ENCODE measurements at places on chromosomes 13 and 19.

GRCh38 chr13:33471204-33471603 is 185.6 kb upstream of the STARD13 start:
- DNase-seq: no peak

DNA sequence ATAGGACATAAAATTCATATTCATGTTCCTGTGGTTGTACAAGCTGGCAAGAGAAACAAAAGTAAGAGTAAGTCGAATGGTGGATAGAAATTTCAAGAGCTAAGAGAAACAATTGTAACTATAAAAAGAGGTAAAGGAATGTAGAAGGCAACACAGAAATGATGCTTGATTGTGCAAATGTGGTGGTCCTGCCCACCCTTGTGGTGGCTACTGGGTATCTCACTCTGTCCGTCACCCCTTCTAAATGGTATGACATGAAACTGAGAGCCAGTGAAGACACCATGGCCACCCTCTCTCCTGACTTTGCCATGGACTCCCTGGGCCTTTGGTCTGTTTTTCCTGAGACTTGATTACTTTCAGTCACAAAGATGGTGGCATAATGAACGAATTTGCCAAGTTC is 925.9 kb upstream of the SLITRK6 start:
- no peak for DNase-seq

GRCh38 chr13:111330066-111330610 is 9.7 kb downstream of the TEX29 start:
- no peak for DNase-seq

DNA sequence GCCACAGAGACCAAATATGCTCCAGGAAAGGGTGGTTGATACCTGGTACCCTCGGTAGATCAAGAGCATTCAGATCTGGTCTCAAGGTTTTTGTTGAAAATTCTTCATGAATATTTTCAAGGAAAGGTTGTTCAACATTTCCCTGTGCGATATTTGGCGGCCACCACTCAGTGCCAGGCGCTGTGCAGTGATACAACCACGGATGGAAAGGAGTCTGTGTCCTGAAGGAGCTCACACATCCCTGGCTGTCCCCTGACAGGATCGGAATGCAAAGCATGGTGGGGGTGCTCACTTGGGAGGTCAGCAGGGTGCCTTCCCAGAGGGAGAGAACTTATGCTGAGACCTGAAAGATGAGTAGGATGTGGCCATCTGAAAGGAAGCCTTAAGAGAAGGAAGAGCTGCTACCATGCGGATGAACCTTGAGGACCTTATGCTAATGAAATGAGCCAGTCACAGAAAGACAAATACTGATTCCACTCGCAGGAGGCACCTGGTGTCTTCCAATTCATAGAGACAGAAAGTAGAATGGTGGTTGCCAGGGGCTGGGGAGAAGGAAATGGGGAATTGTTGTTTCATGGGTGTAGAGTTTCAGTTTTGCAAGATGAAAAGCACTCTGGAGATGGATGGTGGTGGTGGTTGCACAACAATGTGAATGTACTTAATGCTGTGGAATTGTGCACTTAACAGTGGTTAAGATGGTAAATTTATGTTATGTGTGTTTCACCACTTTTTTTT is 41.6 kb downstream of the HSPH1 start:
- DNase-seq: no peak

- no peak for DNase-seq
These were observed 169.7 kb downstream of the KLF5 start for GRCh38 chr13:73228546-73228945.

DNA sequence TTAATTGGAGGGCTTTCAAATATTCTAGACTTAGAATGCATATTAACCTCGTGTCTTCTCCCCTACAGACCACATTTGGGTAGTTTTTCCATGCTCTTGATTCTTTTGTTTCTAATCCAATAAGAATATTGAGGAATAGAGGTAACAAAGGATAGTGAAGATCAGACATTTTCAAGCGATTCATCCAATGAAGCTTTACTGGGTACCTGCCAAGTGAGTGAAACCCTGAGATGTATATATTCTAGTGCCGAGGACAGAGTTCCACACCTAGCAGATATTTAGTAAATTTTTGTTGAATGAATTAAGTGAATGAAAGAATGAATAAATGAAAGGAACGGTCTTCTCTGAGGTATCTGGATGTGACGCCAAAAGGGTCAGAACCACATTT is 442 bp upstream of the RFC3 start:
- DNase-seq: no peak
